ENCODE measurements at places on chromosomes 16 and 17.

DNA sequence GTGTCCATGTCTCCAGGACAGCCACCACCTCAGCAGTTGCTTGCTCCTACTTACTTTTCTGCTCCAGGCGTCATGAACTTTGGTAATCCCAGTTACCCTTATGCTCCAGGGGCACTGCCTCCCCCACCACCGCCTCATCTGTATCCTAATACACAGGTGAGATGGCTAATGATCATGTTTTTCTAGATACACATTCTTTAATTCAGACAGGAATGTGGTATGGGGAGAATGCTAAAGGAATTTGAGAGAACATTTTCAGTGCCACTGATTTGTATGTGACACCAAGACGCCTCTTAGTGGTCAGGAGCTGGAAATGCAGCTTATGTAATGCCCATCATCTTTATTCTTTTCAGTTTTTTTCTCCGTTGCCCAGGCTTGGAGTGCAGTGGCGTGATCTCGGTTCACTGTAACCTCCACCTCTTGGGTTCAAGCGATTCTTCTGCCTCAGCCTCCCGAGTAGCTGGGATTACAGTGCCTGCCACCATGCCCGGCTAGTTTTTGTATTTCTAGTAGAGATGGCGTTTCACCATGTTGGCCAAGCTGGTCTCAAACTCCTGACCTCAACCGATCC lies 8.9 kb upstream of the RAPGEFL1 start:
- DNase-seq: peak; percentile 49

DNA sequence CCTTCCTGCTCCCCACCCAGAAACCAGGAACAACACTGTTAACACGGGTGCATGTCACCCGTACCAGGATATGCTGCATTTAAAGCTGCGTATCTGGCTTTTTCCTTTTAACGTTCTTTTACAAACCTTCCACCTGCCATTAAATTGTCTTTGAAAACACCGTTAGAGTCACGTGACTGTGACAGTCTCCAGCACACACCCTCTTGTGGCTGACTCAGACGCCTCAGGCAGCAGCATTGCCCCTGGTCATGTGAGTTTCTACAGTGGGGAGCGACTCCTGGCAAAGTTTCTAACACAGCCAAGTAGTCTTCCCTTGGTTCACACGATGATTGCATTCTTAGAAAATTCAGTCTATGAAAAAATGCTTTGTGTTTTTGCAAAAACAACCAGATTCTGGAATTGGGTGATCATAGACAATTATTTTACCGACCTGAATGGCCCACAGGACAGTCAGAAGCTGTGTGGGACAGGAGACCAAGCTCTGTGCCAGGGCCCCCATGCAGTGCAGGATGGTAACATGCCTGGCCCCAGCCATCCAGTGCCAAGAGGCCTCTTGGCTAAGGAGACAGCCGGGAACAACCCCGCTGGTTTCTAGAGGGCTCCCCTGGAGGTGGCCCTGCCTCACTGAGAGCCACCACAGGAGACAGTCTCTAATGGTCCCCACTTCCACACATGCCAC lies 199.1 kb downstream of the KATNIP start:
- peak; percentile 46 for DNase-seq

DNA sequence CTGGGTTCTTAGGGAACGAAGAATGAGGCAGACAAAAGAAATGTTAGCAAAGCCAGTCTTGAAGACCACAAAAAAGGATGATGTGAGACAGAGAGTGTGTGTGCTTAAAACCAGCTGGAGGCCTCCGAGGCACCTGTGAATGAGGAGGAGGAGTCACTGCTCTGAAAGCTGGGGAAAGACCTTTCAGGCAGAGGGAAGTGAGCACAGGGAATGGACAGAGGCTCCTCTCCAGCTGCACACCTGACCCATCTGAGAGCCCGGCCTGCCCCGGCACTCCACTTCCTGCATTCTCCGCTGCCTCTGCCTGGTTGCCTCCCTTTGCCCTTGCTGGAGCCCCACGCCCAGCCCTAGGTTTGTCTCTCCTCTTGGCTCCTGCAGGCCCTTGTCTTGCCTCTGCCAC lies 55.2 kb upstream of the SREBF1 start:
- no peak for DNase-seq

GRCh38 chr16:89922884-89923639 lies at the start of gene TUBB3:
Gene TUBB3, plus strand, starts transcription at chr16:89923342. Its CDS starts 60 bp downstream, at chr16:89923402.
- peak; percentile 100 for DNase-seq

DNA sequence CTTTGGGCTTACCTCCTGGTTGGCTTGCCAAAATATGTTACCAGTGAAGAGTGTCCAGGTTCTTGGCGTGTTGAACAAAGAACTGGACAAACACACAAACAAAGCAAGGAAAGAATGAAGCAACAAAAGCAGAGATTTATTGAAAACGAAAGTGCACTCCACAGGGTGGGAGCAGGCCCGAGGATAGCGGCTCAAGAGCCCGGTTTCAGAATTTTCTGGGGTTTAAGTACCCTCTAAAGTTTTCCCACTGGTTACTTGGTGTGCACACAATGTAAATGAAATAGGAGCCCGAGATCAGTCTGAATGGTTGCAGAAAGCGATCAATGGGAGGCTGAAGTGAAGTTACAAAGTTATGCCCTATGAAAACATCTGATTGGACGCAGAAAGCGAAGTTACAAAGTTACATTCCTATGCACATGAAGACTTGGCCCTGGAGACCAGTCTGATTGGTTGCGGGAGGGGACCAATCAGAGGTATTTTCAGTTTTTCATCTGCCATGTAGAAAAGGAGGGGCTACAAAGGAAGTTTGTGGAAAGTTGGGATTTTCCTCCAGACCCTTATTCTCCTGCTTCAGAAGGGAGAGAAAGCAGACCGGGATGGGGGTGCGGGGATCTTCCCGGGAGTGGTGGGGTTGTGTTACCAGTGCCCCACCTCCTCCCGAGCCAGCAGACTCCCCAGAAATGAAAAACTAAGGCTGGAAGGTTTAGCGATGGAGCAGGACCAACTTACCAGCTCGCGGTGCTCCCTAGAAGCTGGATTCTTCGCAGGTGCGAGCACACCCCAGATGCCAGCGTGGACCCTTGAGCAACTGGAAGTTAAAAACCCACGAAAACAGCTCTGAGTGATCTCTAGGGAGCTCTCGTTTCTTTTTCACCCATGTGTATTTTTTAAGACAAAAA lies at the start of gene SLFN12:
TSS of gene SLFN12 (minus strand) at position 325 of the 899 bp plus-strand sequence. CDS start 9,472 bp downstream, outside the sequence.
- no peak for DNase-seq

GRCh38 chr17:37017404-37017803 lies 68.7 kb downstream of the AATF start:
- no peak for DNase-seq

DNA sequence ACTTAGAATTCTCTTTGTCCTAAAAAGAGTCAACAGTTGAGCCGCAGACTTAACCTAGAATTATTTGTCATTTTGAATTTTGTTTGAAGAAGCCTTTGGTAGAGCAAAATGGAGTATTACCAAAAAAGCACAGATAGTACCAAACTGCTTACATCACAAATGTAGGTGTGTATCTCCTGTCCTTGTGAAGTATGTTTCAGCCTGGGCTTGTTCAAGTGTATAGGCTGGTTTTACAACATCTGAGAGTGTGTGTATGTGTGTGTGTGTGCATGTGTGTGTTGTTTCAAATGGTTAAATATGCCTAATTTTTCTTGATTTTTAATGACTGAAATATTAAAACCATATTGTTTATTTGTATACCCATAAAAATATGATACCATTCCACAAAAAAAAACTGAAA lies 188.7 kb upstream of the AXIN2 start:
- no peak for DNase-seq

GRCh38 chr17:70493277-70493874 lies 324.0 kb downstream of the KCNJ2 start:
- DNase-seq: no peak

- DNase-seq: no peak
Observed at GRCh38 chr17:76840443-76840767, 27.8 kb upstream of the MGAT5B start.

DNA sequence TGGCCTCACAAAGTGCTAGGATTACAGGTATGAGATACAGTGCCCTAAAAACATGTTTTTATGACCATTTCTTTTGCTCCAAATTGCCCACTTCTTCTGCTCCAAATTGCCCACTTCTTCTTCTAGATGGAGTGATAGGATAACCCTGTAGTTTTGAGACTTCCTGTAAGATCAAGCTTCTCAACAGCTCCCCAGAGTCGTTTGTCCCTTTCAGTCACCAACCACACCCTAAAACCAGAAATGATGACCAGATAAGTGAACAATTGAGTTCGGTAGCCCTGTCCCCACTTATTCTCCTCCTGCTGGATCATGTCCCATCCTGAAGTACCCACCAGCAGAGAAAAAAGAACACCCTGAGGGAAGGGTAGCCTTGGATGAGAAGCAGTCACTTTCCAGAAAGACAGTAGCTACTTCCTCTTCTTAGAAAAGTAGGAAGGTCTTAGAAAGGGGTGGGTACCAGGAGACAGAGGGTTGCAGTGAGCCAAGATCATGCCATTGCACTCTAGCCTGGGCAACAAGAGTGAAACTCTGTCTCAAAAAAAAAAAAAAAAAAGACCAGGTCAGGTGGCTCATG lies 2.5 kb downstream of the ODAD4 start:
- DNase-seq: no peak

DNA sequence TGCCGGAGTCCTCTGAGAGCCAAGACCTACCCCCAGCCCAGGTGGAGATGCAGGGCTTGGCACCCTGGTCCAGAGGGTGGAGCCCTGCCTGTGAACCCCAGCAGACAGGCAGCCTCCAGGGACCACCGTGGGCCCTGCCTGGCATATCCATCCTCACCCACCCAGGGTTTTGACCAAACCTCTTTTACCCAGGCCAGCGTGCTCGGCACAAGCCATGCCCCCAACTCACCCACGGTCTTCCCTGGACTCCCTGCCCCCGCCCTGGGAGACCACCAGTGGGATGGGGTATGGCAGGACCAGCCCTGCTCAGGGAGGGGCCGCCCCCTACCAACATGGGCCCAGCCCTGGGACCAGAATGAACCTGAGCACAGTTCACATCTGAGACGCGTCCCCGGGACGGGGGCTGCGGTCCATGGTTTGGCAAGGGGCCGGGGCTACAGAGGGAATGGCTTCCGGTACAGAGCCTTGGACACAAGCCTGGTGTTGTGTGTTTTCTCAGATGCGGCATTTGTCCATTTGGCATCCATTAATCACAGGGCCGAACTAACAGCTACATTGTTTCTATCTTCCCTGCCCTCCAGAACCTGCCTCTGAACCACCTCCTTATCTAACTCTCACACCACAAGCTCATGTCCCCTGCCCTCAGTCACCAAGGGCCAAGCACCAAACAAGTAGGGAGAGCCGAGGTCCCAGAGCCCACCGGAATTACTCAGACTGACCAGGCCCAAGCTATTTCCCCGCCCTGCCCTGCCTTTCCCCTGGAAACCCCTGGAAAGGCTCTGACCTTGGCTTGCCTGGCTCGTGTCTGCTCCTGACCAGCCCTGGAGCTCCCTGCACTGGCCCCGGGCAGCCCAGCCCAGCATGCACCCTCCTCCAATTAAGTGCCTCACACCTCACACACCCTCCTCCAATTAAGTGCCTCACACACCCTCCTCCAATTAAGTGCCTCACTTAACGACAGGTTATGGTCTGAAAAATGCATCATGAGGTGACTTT lies 14.1 kb downstream of the HS3ST6 start:
- no peak for DNase-seq

- DNase-seq: no peak
Observed at GRCh38 chr16:17602678-17603077, 131.9 kb upstream of the XYLT1 start.

DNA sequence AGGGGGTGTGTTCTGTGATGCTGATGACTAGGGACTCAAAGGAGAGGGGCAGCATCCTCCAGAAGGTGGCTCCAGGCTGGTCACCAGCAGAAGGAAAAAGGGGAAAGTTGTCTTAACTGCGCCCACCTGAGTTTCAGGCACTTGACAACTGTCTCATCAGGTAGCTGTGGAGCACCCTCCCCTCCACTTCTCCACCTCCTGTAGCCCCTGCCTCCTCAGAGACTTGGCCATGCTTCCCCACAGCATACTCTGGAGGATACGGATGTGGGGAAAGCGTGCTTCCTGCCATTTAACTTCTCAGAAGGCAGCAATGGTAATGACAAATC lies 17.9 kb downstream of the CFAP20 start:
- no peak for DNase-seq

DNA sequence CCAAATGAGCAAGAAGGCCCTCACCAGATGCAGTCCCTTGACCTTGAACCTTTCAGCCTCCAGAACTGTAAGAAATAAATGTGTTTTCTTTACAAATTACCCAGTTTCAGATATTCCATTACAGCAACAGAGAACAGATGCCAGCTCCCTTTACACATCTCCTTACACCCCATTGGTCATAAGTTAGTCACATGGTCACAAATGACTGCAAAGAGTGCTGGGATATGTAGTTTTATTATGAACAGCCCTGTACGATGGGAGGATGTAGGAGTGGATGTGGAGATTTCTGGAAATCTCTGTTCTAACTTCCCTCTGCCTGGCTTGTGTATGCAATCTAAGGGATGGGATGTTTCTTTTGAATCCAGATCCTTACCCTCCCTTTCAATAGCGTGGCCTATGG lies 13.3 kb upstream of the RPL38 start:
- no peak for DNase-seq

- DNase-seq: no peak
Observed at GRCh38 chr16:8583199-8583598, 7.1 kb downstream of the TMEM114 start.

GRCh38 chr17:12122075-12122474 lies 101.4 kb downstream of the MAP2K4 start:
- no peak for DNase-seq

- DNase-seq: peak; percentile 36
Observed at GRCh38 chr17:32876417-32877163, at the start of gene MYO1D. Gene MYO1D, minus strand, starts transcription at chr17:32877124. Its CDS starts 252 bp downstream, at chr17:32876872.

GRCh38 chr16:22321340-22322001 lies 24.3 kb downstream of the POLR3E start:
- DNase-seq: peak; percentile 57

- no peak for DNase-seq
Observed at GRCh38 chr16:11252482-11252931, 3.5 kb downstream of the SOCS1 start.

DNA sequence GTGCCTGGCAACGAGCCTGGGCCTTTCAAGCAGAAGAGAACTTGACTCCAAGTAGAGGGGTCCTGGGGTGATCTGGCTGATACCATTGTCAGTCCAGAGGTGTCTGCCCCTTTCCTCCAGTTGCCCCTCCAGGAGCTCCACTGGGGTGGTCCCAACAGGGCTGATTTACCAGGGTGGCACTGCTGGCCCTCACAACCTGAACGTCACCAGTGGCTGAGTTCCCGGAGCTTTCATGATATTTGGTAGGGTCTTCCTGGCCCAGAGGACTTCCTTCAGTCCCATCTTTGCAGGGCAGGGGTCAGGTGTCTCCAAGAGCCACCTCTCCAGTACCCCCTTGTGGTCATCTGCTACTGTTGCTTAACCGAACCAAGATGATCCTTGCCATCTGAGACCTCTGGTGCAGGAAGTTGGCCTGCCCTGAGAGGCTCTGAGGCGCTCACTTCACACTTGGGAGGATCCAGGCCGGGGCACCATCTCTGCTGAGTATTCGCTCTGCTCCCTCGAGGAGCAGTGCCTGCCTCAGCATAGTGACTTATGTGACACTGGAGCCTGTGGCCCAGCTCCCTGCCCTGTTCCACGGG lies 3.5 kb downstream of the LIMD2 start:
- no peak for DNase-seq

GRCh38 chr16:57054771-57055170 lies 37.6 kb upstream of the CPNE2 start:
- DNase-seq: no peak
